Cardiac muscle cell (in vitro differentiated cells and primary cell): ENCODE measurements at places on chromosomes 5 and 9.

DNA sequence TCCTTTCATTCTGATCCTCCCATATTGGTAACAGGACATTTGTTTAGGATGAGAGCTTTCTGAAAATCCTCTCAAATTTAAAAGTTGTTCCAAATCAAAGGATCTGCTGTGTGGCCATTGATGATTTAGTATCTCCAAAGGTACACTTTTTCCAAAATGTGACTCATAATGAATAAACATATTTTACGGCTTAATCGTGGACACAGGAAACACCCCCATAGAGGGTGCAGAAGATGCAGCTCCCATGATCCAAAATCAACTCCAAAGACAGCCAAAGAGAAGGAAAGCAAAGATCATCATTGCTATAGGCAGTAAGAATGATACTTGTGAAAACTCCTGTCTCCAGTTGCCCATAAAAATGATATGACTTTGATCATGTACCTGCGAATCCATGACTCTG, 239.7 kb downstream of the PIK3R1 start:
- DNase-seq, result no peak

DNA sequence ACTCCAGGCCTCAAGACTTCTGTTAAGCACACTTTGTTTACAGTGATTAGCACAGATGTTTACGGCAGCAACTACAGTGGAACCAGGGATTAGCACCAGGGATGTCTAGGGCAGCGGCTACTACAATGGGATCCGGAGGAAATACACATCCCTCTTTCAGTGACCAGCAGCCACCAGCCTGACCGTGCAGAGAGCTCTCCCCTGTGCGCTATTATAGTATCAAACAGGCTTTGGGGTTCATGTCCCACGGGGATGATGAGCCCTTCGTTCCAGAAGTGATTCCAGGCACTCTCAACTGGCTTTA, 21.5 kb downstream of the GFPT2 start:
- no peak for DNase-seq

- no peak for DNase-seq
Observed at GRCh38 chr5:61777292-61777691, 445.2 kb downstream of the ZSWIM6 start.

- no peak for DNase-seq
Observed at GRCh38 chr9:129693741-129694140, 28.3 kb downstream of the PRRX2 start.

DNA sequence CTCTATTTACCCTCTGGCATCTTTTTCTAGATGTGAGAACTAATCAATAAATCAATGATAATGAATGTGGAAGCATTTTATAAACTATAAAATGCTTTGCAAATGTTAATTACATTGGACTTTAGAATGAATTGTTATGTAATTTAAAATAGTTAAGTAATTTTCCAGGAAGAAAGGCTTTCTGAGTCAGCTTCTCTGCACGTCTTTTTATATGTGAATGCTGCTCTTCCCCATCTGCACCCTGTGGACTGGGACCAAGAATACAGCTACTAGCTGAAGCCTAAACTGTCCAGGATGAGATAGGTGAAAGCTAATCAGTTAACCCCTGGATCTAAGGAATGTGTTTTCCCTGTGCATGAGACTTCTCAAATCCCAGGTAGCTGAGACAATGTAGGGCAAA, 292.9 kb downstream of the NR3C1 start:
- DNase-seq, result no peak

GRCh38 chr9:93193388-93194220, 9.7 kb downstream of the WNK2 start:
- no peak for DNase-seq

DNA sequence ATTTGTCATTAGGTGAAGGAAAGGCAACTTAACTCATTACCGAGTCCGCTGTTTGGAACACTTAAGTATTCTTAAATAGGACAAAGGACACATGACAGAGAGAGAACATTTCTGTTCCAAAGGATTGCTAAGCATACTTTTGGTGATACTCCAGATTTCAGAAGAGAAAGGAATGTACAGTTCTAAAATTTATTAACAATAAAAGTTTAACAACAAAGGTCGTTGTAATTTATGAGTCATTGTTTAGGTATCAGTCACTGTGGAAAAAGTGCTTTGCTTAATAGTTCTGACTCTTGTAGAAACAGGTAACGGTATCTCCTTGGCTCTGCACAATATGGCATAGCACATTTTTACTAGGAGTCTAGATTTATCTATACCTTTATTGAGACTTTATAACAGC, 36.3 kb upstream of the PAM start:
- no peak for DNase-seq

DNA sequence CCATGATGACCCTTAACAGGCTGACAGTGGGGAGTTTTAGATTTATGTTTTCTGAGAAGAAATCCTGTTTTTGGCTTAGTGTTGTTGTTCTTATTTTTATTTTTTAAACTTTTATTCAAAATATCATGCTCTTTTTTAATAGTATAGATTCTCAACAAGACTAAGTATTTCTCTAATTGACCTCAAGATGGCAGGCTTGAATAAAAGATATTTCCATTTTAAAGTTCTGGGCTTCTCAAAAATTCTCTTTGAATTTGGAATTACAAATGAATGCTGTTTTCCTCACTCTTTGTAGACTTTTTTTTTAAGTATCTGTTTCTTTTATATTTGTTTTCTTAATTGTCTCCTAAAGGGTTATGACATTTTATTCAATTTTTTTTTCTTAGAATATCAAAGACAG, 50.0 kb upstream of the SH3GL2 start:
- peak; percentile 25 for DNase-seq

DNA sequence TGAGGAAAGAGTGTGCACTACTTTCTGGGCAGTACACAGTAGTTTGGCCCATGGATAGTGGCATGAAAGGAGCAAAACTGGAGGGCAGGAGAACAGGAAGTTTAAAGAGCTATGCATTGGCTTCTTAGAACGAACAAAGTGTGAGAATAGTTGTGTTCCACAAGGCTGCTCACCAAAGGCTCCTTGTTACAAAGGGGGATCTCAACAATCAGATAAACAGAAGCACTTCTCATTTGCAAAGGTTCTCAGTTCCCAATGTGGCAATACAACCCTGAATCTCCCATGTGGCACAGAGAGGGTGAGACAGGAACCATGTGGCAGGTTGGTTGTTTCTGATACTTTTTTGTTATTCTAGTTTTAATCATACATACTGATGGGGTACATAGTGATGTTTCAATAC, 158.4 kb downstream of the CARTPT start:
- no peak for DNase-seq
